Adrenal gland (tissue), 19 donors: ENCODE measurements at places on chromosomes 2 and 18. TPM values are rescaled to one million over a fixed set of nuclear protein-coding genes. Genes with fewer than 3 reads are reported as not detected.

GRCh38 chr2:220835583-220835982 lies 736.5 kb downstream of the EPHA4 start:
- DNase-seq, result no peak

GRCh38 chr2:12180031-12180430 lies 433.6 kb downstream of the LPIN1 start:
- DNase-seq, result no peak

DNA sequence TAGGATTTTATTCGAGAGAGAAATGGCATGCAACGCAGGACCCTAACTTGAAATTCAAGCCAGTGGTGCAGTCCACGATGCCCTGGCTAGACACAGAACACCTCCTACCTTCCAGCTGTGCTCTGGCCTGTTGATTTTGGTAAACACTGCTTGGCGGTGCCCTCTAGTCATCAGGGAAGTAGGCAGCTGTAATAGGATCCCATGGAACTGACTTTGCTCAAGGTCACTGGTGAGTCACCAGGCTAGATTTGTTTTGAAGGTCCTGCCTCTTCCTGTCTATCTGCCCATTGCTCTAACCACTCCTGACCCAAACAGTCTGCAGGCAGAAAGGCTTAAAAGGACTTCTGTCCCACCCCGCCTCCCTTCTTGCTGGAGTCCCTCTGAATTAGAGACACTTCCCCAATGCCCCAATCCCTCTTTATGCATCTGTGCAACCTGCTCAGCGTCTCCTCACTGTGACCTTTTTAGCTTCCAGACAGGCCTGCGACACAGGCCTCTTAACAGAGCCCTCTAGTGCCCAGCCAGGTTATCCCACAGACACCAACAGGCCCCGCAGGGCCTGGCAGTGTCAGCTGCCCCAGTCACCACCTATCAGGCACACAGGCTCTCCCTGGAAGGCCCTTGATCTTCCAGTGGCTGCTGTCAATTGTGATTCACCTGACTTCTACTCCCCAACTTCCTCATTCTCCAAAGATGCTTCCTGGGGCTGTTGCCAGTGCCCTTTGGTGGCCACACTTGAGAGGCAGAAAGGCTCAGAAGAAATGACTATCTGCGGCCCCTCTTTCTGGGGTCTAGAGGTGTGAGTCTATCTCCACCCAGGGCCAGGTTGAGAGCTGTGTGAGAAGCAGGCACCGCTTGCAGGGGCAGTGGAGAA lies 5.2 kb downstream of the TMEM127 start:
- DNase-seq, result peak; percentile 94

GRCh38 chr2:133919285-133919684 lies 334.6 kb upstream of the MGAT5 start:
- DNase-seq, result no peak

- DNase-seq, result no peak
These were observed 17.3 kb downstream of the PDCD1 start for GRCh38 chr2:241841181-241842066.

- DNase-seq, result peak; percentile 93
These were observed at the start of gene DUSP11 for GRCh38 chr2:73779467-73780236. DUSP11 (minus strand) TSS chr2:73780103; CDS start chr2:73779974, 129 bp downstream.

DNA sequence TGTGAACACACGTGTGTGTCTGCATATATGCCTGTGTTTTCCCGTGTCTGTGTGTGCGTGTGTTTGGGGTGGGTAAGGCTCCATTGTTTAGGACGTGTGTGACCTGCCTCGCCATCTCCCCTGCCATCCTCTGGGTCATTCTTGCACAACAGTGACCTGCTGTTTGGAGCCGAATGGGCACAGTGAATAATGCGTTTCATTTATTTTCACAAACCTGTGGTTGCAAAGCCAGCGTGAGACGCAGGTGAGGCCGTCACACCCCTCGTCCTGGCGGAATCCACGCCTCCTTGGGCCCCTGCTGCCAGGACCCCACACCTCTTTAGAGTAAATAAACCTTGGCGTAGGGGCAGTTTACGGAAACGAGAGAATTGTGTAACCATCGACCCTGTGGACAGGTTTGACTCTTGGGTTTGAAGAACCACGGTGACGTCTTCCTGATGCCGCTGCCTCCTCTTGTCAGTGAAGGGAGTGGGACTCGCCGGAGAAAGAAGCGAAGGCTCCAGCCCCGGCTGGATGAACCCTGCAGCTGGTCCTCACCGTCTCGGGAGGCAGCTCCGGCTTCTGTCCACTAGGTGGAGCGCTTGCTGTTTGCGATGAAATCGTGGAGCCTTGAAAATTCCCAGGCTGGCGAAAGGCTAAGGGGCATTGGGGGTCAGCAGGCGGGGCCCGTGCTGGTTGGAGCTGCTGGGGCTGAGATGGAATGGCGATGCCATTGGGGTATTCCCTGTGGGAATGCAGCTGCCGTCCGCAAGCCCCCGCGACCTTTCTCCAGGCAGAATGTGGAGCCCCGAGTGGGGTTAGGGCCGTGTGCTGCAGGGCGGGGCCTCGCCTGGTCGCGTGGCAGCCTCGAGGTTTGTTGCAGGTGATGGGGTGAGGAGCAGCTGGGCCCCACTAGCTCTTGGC lies 81.1 kb downstream of the RTP5 start:
- DNase-seq, result peak; percentile 82

DNA sequence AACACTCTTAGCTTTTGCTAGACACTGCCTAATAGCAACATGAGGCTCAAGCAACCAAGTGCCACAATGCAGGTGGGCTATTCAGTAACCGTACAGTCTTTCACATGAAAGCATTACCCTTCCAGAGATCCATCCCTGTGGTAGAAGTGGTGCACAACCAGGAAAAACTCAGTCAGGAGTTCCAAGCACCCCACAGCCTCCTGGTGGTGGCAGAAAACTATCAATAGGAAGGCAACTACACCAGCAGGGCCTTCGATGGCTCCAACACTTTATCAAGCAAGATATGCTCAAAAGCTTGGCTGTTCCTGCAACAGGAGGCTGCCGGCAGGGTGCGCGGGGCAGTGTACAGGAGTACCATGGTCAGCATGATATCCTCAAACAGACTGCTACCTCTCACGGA lies 176.1 kb upstream of the DLGAP1 start:
- no peak for DNase-seq

The FAM117B gene
- total RNA-seq, result 19.9 TPM

The ANKRD29 gene
- 16.0 TPM for total RNA-seq
